ENCODE measurements at places on chromosomes 3 and 15.

DNA sequence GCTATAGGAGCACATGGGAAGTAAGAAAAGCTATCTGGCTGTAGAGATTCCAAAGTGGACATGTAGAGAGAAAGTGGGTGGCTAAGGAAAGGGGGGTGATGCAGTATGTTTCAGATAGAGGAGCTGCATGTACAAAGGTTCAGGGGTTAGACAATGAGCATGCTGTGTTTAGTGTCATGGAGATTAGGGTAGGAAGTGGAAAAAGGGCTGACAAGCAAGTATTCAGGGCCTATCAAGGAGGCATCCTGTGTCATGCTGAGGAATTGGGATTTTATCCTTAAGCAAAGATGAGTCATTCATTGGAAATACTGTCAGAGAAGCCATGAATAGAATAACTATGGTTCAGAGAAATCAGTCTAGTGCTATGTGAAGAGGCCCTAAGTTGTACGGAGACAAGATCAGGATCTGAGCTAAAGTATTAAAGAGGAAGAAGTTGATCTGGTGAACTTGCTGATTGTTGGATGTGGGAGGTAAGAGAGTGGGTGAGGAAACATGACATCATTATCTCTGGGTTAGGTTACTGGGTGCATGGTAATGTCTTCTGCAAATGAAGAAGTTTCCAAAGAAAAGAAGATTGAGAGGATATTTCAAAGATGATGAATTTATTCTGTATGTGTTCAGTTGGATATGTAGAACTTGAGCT lies 176.7 kb upstream of the GOLIM4 start:
- DNase-seq, result no peak

DNA sequence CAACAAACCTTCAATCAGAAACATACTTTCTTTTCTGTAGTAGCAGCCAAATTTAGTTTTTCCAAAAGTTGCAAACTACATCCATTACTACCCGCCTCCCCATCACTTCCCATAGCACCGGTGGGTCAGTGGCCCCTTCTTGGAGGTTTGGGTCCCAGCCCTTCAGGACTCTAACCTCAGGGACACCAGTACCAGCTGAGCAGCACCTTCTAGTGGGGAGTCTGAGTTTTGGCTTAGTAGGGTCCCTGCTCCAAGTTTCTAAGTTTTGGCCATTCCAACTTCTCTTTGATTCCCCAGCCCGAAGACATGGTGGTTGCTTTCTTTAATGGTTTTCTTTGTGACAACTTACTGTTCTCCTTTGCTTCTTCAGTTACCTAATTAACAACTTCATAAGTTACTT lies 160.6 kb downstream of the ECT2 start:
- DNase-seq, result no peak

DNA sequence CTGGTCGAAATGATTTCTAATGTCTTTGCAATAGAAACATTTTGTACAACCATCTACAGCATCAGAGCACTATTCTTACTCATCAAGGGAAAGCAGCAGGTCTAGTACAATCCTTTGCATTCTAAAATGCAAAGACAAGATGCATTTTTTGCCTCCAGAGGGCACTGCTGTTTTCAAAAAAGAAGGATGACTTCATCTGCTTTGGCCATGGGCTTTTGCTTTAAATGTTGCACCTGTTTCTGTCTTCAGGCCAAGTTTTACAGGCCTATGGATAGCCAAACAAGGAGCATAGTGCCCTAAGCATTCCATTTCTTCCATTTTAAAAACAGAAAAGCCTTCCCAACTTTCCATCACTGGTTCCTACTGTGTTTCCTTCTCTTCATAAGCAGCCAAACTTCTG lies 3.4 kb downstream of the PARP9 start:
- peak; percentile 67 for DNase-seq

- DNase-seq, result no peak
Measured at GRCh38 chr3:95797081-95797480, 1017.3 kb upstream of the EPHA6 start.

GRCh38 chr15:77067691-77068367 lies 3.1 kb downstream of the TSPAN3 start:
- DNase-seq, result no peak

DNA sequence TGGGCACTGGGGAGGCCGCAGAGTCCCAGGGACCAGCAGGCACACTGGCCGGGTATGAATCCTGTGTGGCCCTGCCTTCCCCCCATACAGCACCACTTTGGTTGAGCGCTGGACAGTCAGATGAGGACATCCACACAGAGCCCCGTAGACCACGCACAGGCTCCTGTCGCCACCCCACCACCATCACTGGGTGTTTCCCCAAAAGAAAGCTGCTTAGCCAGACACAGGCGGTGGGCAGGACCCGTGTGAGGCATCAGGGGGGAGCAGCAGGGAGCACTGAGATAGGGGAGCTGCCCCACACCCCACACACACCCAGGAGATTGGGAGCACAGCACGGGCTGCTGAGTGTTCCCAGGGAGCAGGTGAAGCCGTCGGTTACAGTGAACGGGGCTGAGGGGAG lies 42.4 kb upstream of the SLC41A3 start:
- DNase-seq, result no peak

- DNase-seq, result no peak
Measured at GRCh38 chr3:46913644-46914043, 36.1 kb downstream of the PTH1R start.
